ENCODE measurements at places on chromosomes 7 and 10.

DNA sequence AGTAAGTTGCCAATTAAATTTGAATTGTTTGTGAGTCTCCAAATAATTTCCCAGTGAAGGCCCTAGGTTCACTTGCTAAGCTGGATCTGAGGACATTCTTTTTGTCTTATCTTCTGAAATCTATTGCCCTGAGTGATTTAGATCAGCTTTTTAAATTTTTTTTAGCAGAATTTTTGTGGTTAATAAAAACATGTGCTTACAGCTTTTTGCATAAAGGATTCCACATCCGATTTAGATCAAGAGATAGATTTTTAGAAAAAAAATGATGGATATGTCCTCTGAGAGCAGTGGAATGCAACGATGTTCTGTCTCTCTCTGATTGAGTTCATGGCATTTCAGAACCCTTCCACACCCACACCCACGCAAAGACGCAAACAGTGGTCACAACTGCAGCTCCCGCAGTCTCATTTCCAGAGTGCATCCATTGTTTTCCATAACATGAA, 358.8 kb downstream of the SUGCT start:
- DNase-seq: peak; percentile 26

GRCh38 chr7:6244021-6244420, 28.4 kb downstream of the CYTH3 start:
- DNase-seq: no peak

DNA sequence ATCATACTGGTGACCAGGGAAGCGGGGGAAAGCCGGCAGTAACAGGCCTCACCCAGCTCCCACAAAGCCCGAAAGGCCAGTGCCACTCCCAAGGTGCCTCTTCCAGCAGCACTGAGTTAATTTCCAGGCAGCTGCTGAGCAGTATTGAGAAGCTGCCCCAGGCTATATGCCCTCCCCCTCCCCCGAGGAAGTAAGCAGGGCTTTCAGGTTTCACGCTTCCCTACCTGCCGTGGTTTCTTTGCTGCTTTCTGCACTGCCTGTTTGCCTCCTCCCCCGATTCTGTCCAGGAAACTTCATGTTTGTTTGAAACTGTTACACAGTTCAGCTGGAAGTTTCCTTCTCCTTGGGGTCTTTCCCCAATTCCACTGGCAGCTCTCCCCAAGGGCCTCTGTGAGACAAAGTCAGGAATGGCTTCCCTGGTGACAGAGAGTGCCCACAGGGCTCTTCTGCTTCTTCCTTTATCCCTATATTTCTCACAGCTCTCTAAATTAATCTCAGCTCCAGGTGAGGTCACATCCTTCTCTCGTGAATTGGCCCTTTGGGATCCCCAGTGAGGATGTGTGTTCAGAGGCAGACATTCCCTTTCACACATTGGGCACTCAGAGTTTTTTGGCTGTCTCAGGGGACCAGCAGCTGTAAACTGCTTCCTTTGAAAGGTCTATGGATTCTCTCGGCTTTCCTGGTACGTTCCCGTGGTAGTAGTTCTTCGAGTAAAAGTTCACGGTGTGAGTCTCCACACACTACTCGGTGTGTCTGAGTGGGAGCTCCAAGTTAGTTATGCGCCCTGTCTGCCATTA, 19.4 kb downstream of the C1GALT1 start:
- no peak for DNase-seq

DNA sequence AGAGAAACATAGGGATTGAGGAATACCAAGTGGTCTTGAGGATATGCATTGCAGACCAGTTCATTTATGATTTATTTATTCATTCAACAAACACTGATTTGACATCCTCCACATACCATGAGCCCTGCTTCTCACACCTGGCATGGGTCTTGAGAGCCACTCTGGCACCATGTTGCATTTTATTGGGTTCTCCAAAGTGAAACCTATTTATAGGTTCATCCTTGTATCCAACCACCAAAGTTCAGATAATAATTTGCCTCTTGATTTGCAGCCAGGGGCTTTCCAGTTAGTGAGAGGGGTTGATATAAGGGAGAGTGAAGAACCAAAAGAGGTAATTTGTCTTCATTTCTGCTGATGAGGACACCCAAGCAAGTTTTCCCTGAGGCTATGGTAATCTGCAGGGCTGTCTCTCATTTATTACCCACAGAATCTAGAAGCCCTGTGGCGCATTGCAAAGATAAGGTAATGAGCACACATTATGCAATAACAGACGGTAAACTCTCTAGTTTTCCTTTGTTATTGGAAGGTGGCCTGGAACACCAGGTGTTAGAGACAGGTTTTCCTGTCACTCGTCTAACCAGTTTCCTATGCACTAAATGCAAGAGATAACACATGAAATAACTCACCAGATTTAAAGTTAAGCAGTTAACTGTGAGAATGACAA, 28.8 kb upstream of the ICA1 start:
- DNase-seq: no peak

DNA sequence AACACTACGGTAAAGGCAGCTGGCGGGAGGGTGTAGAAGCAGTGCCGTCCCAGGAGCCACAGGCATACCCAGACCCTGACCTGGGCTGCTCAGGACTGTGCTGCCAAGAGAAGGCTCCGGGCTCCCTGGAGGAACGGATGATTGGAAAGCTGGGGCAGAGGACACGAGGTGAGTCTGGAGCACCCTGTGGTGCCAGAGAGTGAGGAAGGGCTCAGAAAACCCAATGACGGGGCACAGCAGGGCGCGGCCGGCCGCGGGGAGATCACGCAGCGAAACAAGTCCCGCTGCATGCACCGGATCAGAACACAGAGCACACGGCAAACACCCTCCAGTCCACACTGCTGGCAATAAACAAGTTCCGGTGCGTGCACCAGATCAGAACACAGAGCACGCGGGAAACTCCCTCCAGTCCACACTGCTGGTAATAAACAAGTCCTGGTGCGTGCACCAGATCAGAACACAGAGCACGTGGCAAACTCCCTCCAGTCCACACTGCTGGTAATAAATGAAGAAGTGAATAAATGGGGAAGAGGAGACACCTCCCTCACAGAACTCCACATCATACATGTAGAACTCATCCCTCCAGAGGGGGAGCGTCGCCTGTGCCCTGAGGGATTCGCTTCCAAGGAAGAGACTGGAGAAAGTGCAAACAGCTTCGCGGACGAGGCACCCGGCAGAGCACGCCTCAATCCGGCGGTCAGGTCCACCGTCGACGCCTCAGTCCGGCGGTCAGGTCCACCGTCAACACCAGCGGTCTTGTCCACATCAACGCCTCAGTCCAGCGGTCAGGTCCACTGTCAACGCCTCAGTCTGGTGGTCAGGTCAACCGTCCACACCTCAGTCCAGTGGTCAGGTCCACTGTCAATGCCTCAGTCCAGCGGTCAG, 265.0 kb downstream of the MAD1L1 start:
- no peak for DNase-seq

GRCh38 chr7:37338966-37339365, 109.7 kb downstream of the ELMO1 start:
- DNase-seq: no peak

- no peak for DNase-seq
Measured at GRCh38 chr10:45526309-45526905, 146.2 kb downstream of the ZFAND4 start.

GRCh38 chr7:138945154-138945553, 36.0 kb downstream of the KIAA1549 start:
- no peak for DNase-seq

DNA sequence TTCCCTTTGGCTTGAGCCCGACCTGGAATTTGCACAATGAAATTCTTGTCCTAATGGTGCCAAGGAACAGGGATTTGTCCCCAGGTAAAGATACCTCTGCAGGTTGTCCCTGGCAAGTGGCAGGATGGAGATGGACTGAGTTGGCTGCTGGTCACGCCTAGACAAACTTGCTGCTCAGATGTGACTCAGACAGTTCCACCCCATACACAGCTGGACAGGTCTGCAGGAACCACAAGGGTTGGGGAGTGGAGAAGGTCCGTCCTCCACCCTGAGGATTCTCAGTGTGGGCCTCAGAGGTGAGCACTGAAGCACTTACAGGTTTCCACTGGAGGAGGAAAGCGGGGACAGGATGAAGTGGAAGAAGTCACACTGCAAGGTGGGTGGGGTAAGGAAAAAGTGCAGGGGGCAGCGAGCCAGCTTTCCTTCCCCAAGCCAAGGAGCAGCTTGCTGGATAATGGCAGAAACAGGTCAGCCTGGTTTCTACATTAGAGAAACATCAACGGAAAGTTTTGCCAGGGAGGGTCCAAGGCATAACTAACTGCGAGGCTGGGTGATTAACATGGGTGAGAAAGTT, 20.5 kb downstream of the ITPRIP start:
- DNase-seq: no peak

DNA sequence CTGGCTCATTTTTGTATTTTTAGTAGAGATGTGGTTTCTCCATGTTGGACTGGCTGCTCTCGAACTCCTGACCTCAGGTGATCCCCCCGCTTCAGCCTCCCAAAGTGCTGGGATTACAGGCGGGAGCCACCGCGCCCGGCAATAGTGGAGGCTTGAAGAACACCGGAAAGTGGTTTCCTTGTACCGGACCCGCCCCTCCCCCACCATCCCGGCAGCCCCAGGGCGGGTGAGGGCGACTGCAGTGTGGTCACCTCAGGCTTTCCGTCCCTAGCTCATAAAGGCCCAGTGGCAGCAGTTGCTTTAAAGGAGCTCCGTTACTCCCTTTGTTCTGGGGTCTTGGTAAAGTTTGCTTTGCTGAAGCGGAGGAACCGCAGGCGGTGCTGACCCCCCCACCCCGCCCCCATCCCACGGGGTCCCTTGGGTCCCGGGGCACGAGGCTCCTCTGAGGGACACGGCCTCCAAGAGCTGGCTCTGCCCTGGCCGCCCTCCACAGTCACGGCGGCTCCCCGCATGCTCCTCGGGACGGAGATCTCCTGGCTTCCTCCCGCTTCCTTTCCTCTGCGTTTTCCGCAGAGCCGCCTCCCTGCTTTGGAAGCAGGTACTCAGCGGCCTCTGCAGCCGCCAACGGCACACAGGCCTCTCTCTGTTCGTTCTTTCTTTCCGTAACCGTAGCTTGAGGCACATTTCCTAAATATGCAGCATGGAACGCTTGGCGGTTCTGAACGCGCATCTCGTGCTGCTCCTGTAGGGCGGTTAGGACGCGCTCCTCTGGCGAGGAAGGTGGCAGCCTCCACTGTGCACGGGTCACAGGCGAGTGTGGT, 77.3 kb downstream of the DNAJB6 start:
- DNase-seq: no peak

- peak; percentile 44 for DNase-seq
Measured at GRCh38 chr10:88165849-88166271, 302.4 kb downstream of the PTEN start.

GRCh38 chr7:7919449-7919945, 49.1 kb upstream of the GLCCI1 start:
- DNase-seq: no peak

DNA sequence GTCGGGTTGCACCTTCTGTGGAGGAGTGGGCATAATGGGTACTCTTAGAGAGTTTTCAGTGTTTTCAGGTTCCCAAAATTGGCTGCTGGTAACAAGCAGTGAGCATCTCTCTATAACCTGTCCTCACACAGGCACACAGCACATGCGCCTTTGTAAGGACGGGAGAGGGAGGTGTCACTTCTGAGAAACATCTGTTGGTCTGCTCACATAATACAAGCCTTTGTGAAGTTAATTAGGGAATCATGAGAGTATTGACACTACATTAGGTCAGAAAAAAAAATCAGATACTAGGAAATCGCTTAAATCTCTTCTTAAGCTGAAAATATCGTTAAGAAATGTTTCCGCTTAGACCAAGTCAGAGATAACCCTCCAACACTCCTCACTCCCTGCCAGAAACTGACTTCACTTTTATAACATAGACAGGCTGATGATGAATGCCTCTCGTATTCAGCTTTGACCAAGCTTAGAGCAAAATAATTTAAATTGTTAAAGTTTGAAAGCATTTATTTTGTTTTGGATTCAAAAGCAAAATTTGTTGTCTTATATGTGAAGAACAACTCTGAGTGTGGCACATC, 769.7 kb downstream of the TNS3 start:
- peak; percentile 19 for DNase-seq

DNA sequence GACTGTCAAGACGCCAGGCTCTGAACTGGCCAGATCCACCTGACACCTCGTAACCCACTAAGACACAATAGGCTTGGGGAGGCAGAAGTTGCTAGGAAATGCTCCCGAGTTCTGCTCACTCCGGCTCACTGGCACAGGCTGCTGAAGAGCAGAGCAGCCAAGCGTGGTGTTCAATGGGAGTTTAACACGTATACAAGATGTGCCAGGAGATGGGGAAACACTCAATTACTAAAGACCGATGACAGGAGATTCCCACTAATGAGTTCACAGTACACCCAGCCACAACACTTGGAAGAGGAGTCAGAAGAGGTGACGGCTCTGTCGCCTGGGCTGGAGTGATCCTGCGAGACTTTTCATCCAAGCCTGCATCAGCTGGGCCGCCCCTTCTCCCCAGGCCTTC, 303.4 kb downstream of the GFRA1 start:
- DNase-seq: no peak

GRCh38 chr10:130110246-130111112, at the start of gene C10orf143:
Gene C10orf143 (minus strand): TSS chr10:130110830. CDS start chr10:130110772, 58 bp downstream.
- peak; percentile 95 for DNase-seq
